Stimulated activated CD8-positive, alpha-beta memory T cell treated with anti-CD3 and anti-CD28 coated beads, Interleukin-4, amount 100 ng/mL, for 4 hours (primary cell): ENCODE measurements at places on chromosomes 5 and 9.

DNA sequence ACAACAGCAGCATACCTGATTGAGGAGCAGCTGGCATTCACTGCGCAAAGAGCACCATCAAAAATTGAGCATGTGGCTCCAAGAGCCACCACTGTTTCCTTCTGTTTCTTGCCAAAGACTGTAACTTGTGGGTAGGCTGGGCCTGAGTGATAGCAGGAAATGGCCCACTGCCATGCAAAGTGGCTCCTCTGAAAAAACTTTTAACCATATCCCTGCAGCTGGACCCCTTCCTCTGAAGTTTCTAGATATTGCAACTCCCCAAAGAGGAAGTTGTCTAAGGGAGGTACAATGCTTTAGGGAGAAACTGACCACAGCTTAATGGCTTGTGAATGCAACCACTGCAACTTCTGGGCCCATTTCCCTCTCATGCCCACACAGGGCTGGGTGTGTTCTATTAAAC is 355.4 kb upstream of the PDE4D start:
- DNase-seq: no peak

- no peak for DNase-seq
These were observed 263.3 kb upstream of the IL12B start for GRCh38 chr5:159593518-159594073.

- no peak for DNase-seq
These were observed 236.1 kb upstream of the CDH12 start for GRCh38 chr5:23089286-23089685.

GRCh38 chr9:131876486-131876885 is 136.6 kb upstream of the RAPGEF1 start:
- no peak for DNase-seq

DNA sequence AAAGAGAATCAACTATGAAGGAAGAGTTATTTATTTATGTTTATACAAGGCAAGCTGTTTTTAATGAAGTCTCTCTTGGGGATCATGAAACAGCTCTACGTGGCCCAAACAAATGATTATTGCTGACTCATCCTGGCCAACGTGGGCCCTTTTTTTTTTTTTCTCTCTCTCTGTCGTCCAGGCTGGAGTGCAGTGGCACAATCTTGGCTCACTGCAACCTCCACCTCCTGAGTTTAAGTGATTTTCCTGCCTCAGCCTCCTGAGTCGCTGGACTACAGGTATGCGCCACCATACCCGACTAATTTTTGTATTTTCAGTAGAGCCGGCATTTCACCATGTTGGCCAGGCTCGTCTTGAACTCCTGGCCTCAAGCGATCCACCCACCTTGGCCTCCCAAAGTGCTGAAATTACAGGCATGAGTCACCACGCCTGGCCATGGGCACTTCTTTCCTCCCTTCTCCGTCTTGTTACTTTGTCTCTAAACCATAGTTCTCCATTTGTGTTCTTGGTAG is 98.3 kb downstream of the BASP1 start:
- DNase-seq: no peak

GRCh38 chr5:144040615-144041305 is 129.7 kb downstream of the YIPF5 start:
- no peak for DNase-seq

DNA sequence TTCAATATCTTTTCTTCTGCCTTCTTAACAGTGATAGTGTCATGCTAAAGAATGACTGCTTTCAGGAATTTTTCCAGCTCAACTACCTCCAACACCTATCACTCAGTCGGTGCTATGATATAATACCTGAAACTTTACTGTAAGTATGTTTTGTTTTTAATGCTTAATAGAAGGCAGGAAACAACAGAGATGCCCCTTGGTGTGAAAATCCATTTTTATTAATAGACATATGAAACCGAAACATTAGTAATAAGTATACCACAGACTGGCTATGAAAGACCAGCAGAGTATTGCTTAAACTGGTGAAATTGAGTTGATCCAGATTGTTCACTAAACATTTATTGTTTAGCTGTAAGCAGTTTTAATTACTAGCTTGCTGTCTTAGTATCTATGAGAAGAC is 25.2 kb downstream of the SKP2 start:
- DNase-seq: no peak
